ENCODE measurements at places on chromosomes 1 and 21.

DNA sequence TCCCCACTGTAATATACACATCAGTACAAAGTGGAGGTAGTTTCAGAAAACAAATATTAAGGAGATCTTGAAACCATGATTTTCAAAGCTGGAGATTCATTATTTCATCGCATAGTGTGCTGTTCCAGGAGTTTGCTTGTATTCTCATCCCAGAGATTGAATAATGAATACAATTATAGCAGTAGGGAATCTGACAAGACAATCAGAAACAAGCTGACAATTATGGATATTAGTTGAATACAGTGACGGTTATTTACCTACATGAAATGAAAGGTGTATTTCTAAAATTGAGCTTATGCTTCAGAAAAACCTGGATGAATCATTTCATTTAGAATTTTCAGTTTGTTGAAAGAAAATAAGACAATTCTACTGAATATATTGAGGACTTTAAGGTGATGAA lies 2119.0 kb downstream of the MRPL39 start:
- no peak for DNase-seq

GRCh38 chr21:29430030-29430429 lies 131.3 kb downstream of the BACH1 start:
- DNase-seq, result no peak

DNA sequence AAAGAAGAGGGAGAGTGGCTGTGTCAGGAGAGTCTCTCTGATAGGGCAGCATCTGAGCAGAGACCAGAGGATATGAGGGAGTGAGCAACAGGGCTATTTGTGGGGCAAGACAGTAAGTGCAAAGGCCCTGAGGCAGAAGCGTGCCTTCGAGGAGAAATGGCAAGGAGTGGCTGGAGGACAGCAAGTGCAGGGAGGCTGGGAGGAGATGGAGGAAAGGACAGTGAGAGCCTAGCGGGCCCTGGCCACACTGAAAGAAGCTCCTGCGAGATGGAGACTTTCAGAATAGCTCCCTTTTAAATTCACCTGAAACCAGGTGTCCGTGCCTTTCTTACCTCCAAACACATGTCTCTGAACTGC lies 25.2 kb downstream of the EXOC8 start:
- no peak for DNase-seq

GRCh38 chr1:117967477-117967876 lies 37.9 kb downstream of the WDR3 start:
- no peak for DNase-seq

GRCh38 chr1:226738995-226739695 lies at the start of gene ITPKB:
Gene ITPKB, minus strand, starts transcription at chr1:226739282. Its CDS starts 1,824 bp downstream, at chr1:226737458.
- DNase-seq, result peak; percentile 37

DNA sequence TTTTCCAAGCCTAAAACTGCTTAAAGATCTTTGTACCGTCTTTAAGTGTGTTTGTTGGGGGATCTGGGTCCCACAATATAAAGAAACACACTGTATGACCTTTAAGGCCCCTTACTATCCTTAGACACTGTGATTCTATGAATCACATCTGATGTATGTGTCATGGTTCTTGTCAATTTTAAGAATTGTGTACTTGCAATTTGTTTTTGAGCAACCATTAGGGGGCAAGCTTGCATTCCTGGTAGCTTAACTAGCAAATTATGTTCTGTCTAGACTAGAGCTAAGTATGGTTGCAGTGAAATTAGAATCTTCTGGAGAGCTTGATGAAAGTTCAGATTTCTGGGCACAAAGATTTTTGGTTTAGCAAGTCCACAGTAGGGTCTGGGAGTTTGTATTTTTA lies 219.5 kb downstream of the TPR start:
- DNase-seq, result no peak
